Thymus (tissue), 14 donors: ENCODE measurements at places on chromosomes 7 and 10. TPM values are rescaled to one million over a fixed set of nuclear protein-coding genes. Genes with fewer than 3 reads are reported as not detected.
A peak's percentile ranks its signal among the peaks of the same experiment; 100 is the strongest.

GRCh38 chr7:30950197-30950596 is 13.6 kb upstream of the GHRHR start:
- no peaks in the 10 kb centered on the region for H3K27me3 ChIP-seq
- no peak overlapping the region for H3K4me3 ChIP-seq
- H3K36me3 ChIP-seq, result no peaks in the 10 kb centered on the region
- H3K4me1 ChIP-seq, result no peaks in the 10 kb centered on the region
- H3K27ac ChIP-seq, result no peak overlapping the region
- no peak for DNase-seq

DNA sequence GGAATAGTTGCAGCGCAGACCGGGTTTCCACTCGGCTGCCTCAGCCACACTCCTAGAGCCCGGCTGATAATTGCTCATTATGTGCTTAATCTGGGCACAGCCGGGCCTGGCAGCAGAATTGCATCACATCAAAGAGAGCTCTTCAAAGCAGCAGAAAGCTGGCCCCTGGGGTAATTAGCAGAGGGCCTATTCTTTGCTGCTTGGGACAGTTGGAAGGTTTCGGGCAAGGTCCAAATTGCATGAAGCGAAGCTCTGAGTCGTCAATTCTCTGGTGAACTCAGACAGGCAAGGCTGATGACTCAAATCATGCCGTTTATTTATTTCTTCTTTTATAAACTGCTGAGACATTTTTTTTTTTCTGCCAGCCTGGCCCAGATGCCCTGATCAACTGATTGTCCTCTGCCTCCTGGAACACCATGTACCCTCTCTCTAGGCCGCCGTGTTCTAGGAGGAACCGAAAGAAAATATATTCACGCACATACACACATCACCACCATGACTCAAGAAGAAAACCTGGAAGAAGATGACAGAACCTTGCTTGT is 242.2 kb downstream of the RAB11FIP2 start:
- H3K4me3 ChIP-seq, result no peak overlapping the region
- H3K27me3 ChIP-seq, result no peaks in the 10 kb centered on the region
- H3K27ac ChIP-seq, result no peak overlapping the region
- H3K4me1 ChIP-seq, result no peaks in the 10 kb centered on the region
- no peaks in the 10 kb centered on the region for H3K36me3 ChIP-seq

GRCh38 chr10:77926566-77927401 is at the start of gene DLG5:
Gene DLG5, minus strand, starts transcription at chr10:77926755. Its CDS starts 235 bp downstream, at chr10:77926520.
- DNase-seq, result peak; percentile 20
- H3K4me3 ChIP-seq, result peak within 1 kb of the TSS; percentile 72
- H3K27ac ChIP-seq, result no peak within 1 kb of the TSS
- peaks cover 64% of the 10 kb centered on the region for H3K27me3 ChIP-seq

Gene GRM3
- total RNA-seq, result 0.05 TPM

Gene SDHAF3
- total RNA-seq, result 23.9 TPM

Gene NANOS1
- total RNA-seq, result 0.52 TPM
